ENCODE measurements at places on chromosomes 3 and 15.
A peak's percentile ranks its signal among the peaks of the same experiment; 100 is the strongest.

GRCh38 chr3:193962986-193963685 is 172.8 kb upstream of the HES1 start:
- no peak for DNase-seq

DNA sequence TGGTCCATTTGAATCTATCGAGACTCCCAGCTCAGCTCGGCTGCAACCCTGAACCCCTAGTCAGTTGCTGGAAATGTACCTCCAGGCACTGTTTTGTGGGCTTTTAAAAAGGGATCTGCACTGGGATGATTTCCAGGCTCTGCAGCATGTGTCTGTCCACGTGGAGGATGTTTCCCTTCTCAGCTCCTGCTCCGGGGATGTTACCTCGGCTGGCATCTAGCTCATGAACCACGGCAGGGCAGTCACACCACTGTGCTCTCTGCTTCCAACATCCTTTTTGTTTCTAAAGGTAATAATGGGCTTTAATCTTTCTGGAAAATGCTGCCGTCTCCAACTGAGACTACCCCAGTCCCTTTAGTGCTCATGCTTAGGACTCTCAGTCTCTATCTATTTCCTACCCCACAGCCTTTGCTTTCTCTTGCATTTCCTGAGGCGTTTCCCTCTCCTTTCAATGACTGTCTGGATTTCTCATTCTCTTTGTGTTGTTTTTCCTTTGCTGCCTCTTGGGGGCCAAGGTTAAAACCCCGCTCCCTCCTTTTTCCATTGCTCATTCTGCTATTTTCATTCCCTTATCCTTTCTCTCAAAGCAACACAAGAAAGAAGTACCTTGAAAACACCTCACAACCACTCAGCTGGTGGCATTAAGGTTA is 42.9 kb upstream of the AKAP13 start:
- no peak for DNase-seq

GRCh38 chr3:32140943-32141342 is 34.5 kb downstream of the GPD1L start:
- no peak for DNase-seq

- DNase-seq, result peak; percentile 36
Observed at GRCh38 chr3:25144430-25144829, 283.6 kb upstream of the RARB start.

- DNase-seq, result no peak
Observed at GRCh38 chr3:197545571-197545970, 10.2 kb downstream of the BDH1 start.

DNA sequence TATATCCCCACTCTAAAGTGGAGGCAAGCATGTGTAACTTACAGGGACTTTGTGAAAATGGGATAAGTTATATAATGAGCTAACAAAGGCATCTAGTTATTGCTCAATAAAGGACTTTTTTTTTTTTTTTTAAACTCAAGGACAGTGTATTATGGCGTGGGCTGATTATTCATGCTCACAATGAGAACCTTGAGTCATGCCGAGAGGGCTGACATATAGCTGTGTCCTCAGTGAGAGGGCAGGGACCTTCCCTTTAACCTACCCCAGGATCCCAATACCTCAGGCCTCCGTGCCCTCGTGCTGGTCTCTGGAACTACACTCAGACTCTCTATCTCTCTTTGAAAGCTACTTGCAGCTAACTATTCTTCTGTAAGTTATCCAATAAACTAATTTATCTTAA is 319.9 kb upstream of the ICE2 start:
- DNase-seq, result no peak

GRCh38 chr15:91981821-91982800 is 128.6 kb downstream of the SLCO3A1 start:
- DNase-seq, result no peak

- peak; percentile 43 for DNase-seq
Observed at GRCh38 chr3:143897576-143898295, 49.5 kb upstream of the SLC9A9 start.

DNA sequence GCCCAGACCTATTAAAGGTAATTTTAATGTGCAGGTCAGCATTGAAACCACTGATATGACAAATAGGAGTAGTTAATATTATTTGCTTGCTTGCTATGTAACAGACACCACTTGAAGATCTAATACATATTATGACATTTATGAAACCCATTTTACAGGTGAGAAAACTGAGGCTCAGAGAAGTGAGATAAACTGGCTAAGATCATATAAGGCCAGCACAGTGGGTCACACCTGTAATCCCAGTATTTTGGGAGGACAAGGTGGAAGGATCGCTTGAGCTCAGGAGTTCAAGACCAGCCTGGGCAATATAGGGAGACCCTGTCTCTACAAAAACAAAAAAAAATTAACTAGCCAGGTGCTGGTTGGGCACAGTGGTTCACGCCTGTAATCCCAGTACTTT is 33.1 kb upstream of the EIF4A2 start:
- no peak for DNase-seq

DNA sequence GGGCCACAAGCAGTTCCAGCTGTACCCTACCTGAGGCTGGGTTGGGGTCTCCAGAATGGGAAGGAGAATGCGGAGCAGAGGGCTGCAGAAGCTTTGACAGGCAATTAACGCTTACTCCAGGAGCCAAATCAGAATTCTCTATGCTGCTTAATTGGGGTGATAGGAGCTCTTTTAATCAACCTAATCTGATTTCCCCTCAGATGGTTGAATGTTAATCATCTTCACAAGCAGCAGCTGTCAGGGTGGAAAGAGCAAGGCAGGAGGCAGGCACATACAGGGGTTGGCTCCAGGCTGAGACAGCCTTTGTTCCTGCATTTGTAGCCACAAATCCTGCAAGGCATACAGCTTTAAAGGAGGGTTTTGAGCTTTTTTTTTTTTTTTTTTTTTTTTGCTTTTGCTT is 2.6 kb downstream of the CILP start:
- no peak for DNase-seq

DNA sequence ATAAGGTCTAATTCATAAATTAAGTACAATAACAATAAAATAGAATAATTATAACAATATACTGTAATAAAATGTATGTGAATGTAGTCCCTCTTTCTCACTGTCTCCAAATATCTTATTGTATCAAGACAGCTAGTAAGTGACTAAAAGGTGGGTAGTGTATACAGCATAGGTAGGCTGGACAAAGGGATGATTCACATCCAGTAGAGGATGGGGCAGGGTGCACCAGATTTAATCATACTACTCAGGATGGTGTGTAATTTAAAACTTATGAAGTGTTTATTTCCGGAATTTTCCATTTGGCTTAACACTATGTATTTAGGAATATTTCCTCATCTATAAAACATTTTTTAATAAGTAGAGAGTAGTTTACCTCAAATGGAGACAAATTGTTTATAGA is 876.1 kb upstream of the CADM2 start:
- no peak for DNase-seq

DNA sequence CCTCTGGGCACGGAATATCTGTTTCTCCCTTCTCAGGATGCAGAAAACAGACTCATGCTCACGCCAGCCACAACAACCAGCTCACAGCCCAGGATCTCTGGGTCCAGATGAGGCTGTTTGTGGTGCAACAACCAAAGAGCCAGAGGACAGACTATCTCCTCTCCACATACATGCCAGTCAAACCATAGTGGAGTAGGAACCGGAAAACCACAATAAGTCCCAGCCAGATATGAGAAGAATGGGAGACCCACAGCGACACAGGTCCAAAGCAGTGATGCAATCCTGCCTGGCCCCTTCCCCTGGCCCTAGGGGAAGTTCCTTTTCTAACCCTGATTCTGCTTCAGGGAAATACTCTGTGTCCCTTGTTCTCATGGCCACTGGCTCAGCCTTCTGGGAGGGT is 27.6 kb downstream of the MEX3B start:
- no peak for DNase-seq

DNA sequence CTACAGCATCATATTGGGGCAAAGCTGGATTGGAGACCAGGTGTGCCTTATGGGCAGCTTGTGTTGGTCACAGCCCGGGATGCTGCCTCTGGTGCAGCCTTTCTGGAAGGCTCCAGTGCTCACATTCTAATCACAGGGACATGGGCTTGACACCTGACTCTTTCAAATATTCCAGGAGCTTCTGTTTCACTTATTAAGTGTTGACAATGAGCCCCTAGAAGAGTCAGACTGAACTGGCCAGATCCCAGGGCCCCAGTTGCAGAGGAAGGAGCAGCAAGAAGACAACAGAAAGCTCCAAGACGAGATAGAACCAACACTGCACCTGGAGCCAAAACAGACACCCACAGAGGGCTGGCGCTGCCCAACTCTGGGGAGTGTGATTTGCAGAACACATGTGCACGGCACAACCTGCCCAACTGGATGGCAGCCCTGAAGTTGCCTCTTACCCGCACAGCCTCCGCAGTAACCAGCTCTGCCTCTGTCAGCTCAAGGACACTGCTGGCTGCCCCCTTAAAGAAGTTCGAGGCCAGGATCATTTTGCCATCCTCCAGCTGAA is 30.3 kb downstream of the ALDH1L1 start:
- DNase-seq, result no peak

DNA sequence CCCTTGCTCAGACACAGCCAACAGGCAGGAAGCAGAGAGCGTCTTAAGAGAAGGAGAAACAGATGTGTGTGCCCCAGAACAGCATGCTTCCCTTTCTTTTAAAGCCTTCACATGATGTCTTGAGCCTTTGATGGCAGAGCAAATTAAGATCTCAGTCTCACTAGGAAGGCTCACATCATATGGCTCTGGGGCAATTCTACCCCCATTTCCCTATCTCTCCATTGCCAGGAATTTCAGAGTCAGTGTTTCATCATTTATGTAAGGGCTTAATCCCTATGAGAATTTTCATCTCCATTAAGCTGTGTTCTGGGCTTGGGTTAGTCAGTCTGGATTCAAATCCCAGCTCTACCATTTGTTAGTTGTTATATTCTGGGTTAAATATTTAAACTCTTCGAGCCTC is 41.4 kb upstream of the GLCE start:
- peak; percentile 47 for DNase-seq

DNA sequence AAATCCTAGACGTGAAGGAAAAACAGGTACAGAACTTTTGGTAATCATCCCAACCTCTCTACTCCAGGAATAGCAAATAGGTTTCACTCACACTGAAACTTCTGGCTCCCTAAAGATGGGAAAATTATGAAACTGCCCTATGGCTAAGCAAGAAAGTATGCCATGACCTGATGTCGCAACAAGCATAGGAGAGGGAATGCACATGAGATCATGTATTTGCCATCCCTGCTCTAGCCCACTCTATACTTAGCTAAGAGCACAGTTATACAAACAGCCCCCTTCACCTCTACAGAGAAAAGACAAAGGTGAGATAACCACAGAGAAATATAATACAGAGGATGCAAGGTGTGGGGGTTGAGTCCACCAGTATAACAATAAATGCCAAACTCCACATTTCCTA is 102.7 kb downstream of the TBC1D5 start:
- DNase-seq, result peak; percentile 57

DNA sequence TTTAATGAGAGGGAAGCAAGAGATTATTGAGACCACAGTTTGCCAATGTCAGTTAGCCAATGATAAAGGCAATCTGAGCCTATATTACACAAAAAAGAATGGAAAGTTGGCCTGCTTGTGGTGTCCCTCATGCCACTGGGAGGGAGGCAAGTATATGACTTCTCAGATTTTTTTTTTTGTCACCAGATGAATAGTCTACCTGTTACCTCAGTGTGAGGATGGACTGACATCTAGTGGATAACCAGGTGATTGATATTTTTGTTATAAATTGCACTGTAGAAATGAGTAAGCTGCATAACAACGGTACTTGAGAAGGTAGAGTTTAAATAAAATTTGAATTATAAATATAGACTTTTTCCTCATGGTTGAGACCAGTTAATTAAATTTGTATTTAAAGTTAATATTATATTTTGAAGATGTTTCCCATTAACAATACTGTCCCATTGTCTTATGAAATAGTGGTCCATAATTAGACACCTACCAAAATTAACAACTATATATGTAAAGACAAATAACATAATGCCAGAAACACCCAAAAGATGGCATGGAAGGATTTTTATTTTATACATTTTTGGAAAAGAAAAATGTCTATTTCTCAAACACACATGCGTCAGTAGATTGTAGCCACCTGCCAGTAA is 237.8 kb upstream of the GADL1 start:
- DNase-seq, result peak; percentile 11

DNA sequence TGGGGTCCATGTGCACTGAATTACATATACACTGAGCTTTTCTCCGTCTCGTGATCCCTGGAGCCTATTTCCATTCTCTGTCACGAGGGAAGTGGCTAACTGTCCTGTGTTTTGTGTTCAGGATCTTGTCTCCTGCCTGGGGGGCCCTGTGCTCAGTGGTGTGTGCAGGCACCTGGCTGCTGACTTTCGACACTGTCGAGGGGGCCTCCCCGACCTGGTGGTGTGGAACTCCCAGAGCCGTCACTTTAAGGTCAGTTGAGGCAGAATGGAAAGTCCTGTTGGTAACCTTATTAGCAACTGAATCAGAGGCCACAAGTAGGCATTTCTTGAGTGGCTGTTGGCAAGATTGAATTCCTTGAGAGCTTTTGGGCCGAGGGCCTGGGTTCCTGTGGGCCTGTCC is 26.7 kb downstream of the FAN1 start:
- no peak for DNase-seq

DNA sequence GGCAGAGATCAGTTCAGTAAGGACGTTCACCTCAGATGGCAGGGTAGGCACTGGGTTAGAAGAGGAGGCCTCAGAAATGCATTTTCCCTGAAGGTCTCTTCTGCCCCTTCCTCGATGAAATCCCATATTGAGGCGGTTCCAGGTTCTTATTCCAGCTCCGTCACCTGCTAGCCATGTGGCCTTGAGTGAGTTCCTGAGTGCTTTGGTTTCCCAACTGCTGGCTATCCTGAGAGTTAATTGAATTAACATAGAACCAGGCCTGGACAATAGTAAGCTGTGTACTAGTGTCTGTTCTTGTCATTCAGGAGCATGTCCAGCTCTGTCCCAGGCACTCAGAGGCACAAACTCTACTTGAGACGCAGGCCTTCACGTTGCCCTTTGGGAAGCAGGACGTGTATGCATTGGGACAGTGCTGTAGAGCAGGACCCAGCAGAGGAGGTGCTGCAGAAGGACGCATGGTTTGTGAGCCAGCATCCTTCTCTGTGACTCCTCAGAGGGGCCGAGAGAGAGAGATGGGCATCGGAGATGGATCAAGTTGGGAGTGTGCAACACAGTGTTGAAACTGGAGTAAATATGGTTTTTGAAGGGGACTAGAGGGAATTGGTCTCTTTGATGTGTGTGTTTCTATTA is 114.2 kb downstream of the ASB7 start:
- no peak for DNase-seq

DNA sequence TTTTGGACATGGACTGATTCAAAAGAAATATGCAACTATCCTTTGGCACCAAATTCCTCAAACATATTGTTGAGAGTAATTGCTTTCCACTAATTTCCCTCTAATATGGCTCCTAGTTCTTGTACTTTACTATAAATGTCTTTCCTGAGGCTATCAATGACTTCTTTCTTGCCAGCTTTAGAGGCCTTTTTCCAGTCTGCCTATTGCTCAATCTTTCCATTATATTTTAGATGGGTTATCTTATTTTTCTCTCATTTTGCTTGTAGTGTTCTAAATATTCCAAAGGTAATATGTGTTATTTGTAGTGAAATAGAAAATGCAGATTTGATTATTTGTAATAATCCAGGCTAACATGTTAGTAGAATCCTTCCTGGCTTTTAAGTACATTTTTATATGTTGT is 11.5 kb upstream of the TEX9 start:
- no peak for DNase-seq
